ENCODE measurements at places on chromosomes 4 and X.

GRCh38 chr4:141311246-141312204 lies 90.8 kb downstream of the ZNF330 start:
- DNase-seq: no peak

DNA sequence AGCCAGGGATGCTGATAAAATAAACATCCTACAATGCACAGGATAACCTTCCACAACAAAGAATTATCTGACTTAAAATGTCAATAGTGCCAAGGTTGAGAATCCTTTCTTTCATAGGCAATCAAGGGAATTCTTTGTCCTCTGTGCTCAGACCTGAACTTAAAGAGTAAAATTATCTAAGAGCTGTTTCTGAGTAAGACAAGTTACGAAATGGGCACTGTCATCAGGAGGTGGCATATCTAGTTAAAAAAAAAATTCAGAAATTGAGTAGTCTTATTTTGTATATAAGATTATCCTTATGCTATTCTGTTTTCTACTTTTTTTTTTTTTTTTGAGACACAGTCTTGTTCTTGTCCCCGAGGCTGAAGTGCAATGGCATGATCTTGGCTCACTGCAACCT lies 3.3 kb upstream of the RAB33B start:
- no peak for DNase-seq

DNA sequence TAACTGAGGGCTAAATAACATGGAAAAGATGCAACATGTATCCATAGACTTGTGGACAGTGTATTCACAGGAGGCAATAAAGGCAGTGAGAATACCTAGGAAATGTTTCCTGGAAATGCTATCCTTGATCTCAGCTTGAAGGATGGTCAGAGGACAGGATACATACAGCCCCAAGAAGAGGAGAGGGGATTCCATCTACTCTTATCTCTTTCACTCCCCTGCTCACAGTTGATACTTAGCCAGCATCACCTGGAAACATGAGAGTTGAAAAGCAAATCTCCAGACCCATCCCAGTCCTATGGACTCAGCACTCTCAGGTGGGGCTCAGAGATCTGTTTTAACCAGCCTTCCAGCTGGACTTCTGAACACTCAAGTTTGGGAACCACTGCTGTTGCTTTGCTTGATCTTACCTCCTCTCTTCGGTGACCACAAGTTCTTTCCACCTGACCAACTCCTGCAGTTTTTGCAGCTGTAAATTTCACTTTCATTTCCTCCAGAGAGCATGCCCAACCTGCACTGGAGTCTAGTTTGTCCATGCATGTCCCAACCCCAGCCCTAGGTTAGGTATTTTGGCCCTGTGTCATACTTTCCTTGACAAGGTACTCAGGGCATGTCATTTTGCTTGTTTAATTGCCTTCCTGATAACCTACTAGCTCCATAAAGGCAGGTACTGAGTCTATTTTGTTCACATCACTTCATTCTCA lies 10.4 kb downstream of the RELL1 start:
- DNase-seq: no peak

- DNase-seq: no peak
These were observed 151.7 kb upstream of the HHIP start for GRCh38 chr4:144494280-144494679.

DNA sequence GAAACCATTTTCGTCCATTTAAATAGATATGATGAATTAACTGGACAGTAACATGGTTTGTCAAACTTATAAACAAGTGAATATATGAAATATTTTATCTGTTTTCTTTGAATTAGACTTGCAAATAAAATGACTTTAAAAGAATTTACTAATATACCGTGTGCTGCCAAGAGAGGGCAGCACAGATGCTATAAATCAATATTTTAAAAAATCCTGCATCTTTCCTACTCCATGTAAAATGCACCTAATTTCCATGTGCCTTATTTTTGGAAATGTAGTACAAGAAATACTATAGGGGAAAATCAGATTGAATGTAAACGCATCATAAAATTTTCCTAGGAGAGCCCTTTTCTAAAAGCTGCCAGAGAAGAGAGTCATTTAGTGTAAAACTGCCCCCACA lies 62.2 kb downstream of the PRKX start:
- no peak for DNase-seq

GRCh38 chr4:152126238-152126637 lies 365.4 kb upstream of the GATB start:
- DNase-seq: no peak

GRCh38 chr4:183014361-183015084 lies 84.5 kb upstream of the WWC2 start:
- DNase-seq: no peak

GRCh38 chr4:19694812-19695211 lies 556.9 kb upstream of the SLIT2 start:
- DNase-seq: no peak

DNA sequence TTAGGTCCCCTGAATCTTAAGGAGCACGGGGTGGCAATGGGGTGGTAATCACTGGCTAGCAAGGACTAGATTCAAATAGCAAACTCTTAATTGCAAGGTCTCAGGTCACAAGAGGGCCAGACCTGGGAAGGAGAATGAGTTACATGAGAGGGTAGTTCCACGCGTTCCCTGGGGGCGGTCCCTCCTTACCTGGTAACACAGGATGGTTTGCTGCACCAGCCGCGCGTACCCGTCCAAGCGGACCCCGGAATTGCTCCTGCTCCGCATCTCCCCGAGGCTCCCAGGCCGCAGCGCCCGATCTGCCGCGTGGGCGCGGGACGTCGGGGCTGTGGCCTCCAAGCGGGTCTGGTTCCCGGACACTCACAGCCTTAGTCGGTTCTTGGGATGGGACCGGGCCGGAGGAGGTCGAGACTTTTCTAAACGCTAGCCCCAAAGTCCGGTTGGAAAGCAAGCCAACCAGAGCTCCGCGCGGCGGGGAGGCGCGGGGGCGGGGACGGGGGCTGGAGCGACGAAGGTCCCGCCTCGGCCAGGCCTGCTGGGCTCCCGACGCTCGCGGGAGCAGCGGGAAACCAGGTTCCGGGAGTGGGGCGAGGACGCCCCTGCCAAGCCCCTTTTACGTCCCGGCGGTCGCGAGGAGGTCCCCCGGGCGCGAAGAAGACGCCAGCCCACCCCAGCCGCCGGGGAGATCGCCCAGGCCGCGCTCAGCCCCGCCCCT lies at the start of gene PHKA2:
Gene PHKA2 (minus strand): TSS at position 449 of the 715 bp plus-strand sequence. CDS start 182 bp downstream, at position 267.
- no peak for DNase-seq

DNA sequence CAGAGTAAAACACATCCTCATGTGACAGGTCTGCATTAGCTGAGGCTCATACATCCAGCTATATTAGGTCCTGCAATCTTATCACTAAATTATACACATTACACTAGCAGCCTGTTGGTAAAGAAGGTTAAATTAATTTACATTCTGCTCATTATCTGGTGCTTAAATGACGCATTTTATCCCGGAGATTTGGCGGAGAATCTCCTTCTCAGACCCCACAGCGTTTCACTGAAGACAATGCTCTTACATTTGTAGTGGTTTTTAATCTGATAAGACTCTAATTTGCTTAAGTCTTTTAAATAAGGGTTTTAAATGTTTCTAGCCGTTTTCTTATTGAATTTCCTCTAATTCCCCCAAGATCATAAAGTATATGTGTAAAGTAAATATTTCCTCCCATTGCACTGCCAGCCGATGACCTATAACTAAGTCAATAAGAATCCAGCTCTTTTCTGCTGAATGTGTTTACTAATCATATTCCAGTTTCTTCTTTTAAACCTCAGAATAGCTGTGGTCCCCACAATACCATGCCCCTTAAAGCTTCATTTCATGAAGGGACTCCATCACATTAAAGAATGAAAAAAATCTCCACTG lies 2.1 kb upstream of the PITX2 start:
- DNase-seq: no peak

GRCh38 chrX:55161581-55161980 lies 58.6 kb upstream of the PAGE5 start:
- DNase-seq: no peak

DNA sequence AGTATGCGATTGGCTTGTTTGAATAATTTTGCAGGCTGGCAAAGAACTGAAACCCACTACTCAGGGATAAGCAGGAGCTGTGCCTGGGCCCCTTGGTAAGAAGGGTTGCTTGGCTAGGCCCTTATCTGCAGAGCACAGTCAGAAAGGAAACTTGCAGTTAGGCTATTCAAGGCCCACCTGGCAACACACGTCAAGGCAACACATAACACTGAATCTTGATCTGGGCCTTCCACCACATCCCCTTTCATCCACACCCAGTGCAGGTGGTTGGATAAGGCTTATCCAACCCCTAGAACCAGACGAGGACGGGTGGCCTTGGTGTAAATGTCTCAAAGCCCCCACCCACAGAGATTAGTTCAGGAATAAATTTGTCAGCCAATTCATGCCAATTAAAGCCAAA lies 72.8 kb upstream of the NEIL3 start:
- DNase-seq: no peak

- DNase-seq: no peak
These were observed 103.2 kb downstream of the ENPP6 start for GRCh38 chr4:184114431-184114830.

- no peak for DNase-seq
These were observed 92.7 kb downstream of the CD99L2 start for GRCh38 chrX:150805736-150806135.

GRCh38 chrX:111555406-111555958 lies 44.0 kb downstream of the SERTM2 start:
- no peak for DNase-seq
